Stimulated activated CD4-positive, alpha-beta T cell treated with anti-CD3 and anti-CD28 coated beads, Interleukin-1b, Interleukin-23, amount 100 ng/mL, for 24 hours (primary cell): ENCODE measurements at places on chromosomes 16 and 17.

- no peak for DNase-seq
These were observed 1629.5 kb upstream of the GOT2 start for GRCh38 chr16:60363566-60363965.

GRCh38 chr17:81651692-81652091 lies 4.7 kb downstream of the PDE6G start:
- DNase-seq, result no peak

DNA sequence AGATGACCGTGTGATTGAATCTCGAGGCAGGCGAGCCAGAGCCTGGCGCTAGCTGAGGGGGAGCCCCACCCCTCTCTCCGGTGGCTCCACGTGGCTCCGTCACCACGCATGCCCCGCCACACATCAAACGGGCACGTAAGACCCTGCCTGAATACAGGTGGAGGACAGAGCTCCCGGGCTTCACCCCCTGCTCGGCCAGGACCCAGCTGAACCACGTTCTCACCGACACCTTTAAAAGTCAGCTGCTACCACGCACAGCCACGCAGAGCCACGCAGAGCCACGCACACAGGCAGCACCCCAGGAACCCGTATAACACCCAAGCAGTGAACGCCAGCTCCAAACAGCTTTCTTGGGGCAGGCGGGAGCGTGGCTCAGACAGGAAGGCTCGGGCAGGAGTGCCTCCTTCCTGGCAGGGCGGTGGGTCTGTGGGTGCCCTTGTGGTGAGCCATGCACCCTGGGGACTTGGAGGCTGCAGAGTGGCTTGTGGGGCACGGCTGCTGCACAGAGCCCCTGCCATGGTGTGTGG lies 4.4 kb downstream of the TMEM204 start:
- DNase-seq, result no peak

DNA sequence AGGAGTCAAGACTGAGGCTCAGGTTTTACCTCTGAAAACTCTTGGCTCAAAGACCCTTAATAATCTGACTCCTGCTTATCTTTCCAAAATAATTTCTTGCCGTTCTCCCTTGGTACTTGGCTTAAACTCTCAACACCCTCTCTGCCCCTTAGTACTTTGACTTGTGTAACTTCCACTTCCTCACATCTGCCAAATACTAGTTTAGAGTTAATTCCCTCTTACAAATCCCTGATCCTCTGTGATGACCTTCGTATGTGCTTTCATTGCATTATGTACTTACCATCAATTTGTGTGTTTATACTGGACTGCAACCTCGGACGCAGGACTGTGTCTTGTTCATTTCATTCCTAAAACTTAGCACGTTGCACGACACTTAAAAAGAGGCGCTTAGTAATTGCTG lies 35.2 kb downstream of the ZNF207 start:
- DNase-seq, result no peak

- no peak for DNase-seq
These were observed 338.9 kb upstream of the C16orf82 start for GRCh38 chr16:26727848-26728247.

DNA sequence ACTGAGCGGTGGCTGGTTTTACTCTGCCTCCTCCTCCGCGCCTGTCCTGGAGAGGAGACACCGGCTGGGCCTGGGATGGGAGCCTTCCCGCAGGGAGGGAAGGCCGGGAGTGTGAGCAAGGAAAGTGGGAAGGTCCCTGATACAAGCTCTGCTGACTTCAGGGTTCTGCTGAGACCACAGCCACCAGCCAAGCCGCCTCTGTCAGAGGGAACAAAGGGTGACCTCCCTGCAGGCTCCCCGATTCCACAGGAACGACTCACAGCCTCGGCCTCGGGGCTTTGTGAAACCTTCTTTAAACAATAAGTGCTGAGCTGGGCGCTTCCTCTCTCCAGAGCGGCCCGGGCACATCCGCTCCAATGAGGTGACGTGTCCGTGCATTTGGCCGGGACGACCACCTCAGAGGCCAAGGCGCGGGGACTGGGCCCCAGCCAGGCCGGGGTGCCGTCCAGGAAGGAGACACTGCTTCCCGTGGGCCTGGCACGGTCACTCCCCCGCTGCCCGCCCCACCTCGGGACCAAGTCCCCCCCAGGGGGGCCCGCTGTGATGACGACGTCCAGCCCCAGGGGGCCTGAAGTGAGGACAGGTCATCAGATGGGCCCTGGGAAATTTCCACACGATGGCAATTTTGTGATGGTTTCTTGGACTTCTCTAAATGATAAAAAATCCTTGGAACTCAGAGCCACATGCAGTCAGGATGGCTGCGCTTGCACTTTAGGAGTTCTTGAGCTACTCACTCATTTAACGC lies 11.8 kb upstream of the CIBAR2 start:
- DNase-seq, result no peak

DNA sequence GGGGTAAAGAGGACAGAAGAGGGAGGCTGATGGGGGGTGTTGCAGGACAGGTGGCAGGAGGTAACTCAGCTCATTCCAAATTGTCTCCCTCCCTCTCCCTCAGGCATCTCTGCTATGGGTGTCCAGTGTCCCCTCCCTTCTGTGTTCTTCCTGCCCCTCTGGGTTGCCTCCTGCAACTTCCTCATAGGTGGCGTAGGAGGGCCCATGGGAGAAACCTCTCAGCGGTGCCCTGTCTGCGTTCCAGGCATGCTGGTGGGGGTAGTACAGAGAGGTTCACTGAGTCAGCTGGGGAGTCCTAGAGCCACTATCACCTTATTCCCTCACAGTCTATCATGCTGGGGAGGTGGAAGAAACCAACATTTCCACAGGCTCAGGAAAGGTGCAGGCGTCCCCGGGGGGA lies 14.7 kb upstream of the ODF4 start:
- DNase-seq, result no peak

- DNase-seq, result no peak
These were observed 45.1 kb upstream of the TOX3 start for GRCh38 chr16:52591934-52592592.

DNA sequence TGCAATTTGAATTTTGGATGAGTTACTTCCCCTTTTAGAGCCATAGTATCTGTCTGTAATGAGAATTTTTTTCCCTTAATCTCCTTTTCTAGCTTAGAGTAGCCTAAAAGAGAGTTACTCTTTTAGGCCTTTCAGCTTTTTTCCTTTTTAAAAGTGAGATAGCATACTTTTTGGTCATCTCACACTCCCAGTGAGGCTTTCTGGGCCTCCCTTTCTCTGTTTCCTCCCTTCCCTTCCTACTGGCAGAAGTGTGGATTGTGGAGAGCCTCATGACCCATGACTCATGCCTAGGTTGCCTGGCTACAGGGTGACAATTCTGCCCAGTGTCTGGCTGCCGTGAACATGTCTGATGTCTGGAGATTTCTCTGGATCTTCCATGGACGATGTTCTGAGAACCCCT lies 15.2 kb downstream of the KRT23 start:
- no peak for DNase-seq

GRCh38 chr17:43428524-43428923 lies 29.7 kb downstream of the ARL4D start:
- DNase-seq, result no peak

DNA sequence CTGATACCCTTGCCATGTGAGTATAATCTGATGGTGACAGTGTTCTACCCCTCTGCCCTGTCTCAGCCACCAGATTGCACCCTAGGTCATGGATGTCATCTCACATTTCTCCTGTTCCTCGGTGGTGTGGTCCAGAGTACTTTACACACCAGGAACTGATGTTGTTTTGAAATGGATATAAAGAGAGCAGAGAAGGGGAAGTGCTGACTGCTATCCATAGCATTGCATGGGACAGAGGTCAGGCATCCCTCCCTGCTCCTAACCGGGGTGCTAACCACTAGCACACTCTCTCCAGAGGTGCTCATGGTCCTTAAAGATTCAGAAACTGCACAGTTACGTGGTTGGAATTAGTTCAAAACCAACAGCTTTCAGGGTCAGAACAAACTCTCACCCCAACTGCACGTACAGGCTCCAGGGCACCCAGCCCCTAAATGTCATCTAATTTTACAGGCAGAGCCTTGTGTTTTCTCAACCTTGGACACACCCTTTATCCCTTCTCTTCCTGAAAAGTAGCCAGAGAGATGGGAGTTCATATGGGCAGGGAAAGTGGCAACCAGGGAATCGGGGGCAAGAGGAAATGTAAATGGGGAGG lies 16.3 kb downstream of the TTLL6 start:
- no peak for DNase-seq
